ENCODE measurements at places on chromosomes 3 and 15.

- no peak for DNase-seq
Observed at GRCh38 chr15:49290191-49290590, 120.1 kb downstream of the GALK2 start.

DNA sequence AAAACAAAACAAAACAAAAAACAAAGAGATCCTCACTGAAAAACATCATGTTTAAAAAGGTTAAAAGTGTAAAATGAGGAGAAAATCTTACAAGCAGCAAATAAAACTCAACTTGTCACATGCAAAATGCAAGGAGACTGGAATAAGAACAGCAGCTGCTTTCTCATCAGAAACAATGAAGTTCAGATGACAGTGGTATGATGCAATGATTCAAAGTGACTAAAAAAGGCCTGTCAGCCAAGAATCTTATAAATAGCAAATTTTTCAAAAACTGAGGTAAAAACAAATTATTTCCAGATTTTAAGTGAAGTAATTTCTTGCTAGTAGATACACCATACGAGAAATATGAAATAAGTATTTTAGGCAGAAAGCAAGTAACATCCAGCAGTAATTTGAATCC, 68.6 kb upstream of the EPHA3 start:
- no peak for DNase-seq

DNA sequence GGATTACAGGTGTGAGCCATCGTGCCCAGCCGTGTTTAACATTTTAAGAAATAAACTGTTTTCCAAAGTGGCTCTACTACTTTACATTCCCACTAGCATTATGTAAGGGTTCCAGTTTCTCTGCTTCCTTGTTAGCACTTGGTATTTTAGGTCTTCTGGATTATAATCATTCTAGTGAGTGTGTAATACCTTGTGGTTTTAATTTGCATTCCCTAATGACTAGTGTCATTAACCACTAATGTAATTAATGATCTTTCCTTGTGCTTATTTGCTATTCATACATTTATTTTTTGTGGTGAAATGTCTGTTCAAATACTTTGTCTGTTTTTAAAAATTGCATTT, 30.7 kb downstream of the ARIH2 start:
- no peak for DNase-seq

GRCh38 chr3:73516631-73517030, 108.1 kb downstream of the PDZRN3 start:
- DNase-seq: no peak

DNA sequence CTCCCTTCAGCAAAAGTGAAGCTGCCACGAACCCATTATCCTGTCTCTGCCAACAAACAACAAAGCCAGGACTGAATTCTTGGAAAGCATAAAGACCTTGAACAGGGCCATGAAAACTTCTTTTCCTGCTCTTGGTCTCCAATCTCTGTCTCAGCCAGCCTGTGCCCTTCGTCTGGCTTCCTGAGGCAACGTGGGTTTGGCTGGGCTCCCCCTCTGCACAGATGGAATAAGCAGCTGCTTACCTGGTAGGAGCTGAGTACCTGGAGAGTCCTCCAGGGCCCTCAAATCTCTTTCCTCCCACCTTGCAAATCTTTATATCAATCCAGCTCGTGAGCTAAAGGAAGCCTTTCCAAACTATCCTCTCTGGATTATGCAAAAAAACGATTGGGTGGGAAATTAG, 97.6 kb upstream of the PSMD6 start:
- DNase-seq: no peak

- DNase-seq: no peak
Observed at GRCh38 chr3:190238871-190239270, 83.4 kb downstream of the CLDN1 start.

DNA sequence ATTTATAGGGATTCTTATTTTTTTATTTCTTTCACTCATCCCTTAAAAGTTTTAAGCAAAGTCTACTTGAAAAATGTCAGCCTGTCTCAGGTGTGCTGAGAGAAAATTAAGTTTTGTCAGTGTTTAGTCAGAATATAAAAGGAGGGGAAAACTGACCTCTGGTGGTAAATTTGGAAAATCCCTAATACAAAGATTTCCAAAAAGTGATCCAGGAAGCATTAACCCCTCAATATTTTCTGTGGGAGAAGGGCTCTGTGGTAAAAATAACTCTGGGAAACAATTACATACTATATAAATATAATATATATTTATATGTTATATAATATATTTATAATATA, 41.0 kb upstream of the FRMD4B start:
- no peak for DNase-seq

- no peak for DNase-seq
Observed at GRCh38 chr3:86073799-86074198, 917.1 kb downstream of the VGLL3 start.

DNA sequence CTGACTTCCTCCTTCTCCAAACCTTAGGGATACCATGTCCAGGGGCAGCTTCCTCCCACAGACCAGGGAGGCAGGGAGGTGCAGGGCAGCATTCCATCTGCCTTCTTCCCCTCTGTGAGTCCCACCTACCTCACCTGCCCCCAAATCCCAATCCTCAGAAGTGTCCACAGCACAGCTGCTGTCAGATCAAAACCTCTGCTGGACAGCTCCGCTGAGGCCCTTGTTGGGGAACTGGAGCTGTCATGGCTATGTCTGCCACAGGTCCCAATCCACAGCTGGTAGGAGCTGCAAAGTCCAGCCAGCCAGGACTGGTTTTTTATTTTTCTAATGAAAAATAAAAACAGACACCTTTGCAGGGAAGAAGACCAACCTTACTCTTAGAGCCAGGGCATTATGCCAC, 40.7 kb upstream of the TBC1D21 start:
- DNase-seq: no peak

- no peak for DNase-seq
Observed at GRCh38 chr3:142507241-142507640, 59.4 kb upstream of the XRN1 start.

GRCh38 chr3:179146911-179147513, 1.1 kb upstream of the PIK3CA start:
- DNase-seq: peak; percentile 3

GRCh38 chr3:48157202-48157840, 30.9 kb downstream of the CDC25A start:
- no peak for DNase-seq

DNA sequence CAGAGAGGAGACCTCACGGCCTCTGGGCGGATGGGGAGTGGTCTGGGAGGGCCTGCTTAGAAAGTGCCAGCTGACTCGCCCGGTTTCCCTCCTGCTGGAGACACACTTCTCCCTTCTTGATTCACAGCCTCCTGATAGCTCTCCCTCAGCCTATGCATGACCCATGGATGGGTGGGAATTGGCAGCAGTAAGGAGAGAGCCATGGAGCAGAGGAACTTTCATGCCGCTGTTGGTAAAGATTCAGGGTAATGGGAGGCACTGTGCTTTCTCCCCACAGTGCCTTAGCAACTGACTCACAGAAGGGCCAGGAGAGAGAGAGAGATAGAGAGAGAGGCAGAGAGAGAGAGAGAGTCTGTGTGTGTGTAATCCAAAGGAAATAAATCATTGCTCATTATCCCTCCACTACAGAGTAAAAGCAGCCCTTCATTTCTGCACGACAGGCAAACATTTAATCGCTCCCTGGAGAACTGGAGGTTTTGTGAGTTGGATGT, 82.8 kb downstream of the SEMA5B start:
- no peak for DNase-seq

DNA sequence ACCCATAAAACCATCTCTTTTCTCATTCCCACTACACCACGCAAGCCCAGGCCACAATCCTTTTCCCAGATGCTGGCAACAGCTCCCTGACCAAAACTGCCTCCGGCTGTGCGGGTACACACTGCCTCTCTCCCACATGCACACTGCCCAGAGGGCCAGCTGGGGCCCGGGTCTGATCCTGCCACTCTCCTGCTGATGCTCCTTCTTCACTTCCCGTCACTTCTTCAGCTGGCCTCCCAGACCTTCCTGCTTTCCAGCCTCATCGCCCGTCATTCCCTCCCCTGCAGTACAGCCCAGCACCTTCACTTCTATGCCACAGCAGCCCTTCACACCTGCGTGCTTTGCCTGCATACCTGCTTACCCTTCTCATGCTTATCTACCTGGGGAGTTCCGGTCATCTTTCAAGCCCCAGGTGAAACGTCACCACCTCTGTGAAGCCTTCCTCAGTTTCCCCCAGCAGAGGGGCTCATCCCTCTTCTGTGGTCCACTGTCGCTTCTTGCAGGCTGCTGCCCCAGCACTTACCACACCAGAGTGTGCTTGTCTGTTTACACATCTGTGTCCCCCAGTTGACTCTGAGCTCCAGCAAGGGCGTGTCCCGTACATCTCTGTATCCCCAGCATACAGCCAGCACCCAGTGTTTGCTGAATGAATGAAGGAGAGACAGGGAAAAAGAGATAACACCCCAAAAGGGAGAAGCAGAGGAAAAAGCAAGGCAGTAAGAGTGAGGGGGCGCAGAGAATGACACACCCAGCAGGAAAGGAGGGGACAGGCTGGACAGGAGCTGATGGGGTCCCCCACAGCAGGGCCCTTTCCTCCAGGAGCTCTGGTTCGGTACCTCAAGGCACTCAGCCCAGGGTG, 22.2 kb downstream of the GRAMD2A start:
- DNase-seq: no peak

GRCh38 chr3:57892423-57892822, 115.8 kb upstream of the FLNB start:
- DNase-seq: no peak

DNA sequence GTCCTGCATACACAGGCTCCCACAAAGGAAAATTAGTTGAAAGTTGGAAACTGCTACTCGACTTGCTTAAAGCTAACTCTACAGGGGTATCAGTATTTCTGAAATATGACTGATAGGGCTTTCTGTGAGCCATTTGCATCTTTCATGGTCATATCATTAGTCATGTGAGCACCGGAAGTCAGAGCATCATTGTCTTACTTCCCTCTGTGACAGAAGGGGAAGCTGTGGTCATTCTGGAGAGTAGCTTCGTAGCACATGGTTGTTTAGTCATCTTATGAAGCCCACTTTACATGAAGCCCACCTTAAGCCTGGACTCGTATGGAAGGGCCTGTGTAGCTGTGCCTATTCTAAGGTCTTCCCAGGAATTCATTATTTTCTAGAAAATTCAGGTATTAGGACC, 69.0 kb downstream of the COL6A5 start:
- no peak for DNase-seq

- DNase-seq: no peak
Observed at GRCh38 chr3:85800676-85801075, 841.9 kb downstream of the CADM2 start.

DNA sequence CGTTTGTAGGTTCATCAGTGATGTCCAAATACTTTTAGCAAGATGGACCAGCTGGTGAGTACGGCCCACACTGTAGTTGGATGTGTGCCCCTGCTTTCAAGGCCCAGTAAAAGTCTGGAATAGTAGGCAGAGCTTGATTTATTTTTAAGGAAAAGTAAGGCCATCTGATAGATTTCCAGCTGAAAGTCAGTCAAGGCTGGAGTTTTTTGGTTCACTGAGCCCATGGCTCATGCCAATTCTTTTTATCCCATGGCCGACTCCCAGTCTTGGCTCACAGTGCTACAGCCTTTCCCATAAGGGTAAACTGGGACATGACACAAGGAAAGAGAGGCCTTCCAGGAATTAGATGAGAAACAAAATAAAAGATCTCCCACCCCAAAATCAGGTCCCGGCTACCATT, 13.5 kb downstream of the CCDC80 start:
- DNase-seq: no peak

DNA sequence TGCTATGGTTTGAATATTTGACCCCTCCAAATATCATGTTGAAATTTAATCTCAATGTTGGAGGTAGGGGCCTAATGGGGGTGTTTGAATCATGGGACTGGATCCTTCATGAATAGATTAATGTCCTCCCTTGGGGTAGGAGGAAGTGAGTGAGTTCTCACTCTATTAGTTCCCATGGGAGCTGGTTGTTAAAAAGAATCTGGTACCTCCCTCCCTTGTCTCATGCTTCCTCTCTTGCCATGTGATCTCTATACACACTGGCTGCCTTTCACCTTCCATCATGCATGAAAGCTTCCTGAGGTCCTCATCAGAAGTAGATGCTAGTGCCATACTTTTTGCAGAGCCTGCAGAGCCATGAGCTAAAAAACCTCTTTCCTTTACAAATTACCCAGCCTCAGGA, 177.7 kb upstream of the MCTP2 start:
- DNase-seq: no peak

GRCh38 chr15:100112061-100112420, 229.7 kb downstream of the ADAMTS17 start:
- DNase-seq: no peak

DNA sequence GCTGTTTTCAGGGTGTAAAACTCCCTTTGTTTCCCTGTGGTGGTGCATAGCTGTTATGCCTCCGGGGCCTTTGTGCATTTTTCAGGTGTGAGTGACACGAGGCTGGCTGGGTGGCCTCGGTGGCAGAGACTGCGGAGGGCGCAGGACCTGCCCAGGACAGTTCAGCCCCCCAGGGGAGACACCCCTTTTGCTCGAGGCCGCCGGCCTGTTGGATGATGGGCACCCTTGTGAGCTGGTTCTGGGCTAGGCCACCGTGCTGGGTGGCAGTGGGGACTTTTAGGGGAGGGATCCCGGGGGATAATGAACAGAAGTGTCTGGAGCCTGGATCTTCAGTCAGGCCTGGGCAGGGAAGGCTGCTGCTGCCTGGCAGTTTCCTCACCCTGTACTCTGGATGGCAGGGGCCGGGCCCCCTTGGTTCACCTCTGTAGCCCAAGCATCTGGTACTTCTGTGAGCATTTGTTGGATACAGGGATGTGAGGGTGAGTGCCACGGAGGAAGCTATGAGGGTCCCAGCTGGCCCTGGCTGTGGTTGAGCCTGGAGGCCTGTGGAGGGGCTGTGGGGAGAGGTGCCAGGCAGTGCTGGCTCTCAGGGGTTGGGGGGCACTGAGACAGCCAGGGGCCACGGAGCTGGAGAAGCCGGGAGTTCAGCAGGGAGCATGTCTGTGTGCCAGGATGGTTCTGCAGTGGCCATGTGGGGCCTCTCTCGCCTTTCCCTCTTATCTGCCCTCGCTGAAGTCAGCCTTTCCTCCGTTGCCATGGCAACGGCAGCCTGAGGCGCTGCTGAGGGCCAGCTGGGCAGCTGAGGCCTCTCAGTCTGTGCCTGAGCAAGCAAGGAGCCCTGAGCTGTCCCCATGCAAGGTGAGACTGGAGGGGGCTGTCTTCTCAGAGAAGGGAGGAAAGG, 49.0 kb downstream of the KY start:
- DNase-seq: no peak

DNA sequence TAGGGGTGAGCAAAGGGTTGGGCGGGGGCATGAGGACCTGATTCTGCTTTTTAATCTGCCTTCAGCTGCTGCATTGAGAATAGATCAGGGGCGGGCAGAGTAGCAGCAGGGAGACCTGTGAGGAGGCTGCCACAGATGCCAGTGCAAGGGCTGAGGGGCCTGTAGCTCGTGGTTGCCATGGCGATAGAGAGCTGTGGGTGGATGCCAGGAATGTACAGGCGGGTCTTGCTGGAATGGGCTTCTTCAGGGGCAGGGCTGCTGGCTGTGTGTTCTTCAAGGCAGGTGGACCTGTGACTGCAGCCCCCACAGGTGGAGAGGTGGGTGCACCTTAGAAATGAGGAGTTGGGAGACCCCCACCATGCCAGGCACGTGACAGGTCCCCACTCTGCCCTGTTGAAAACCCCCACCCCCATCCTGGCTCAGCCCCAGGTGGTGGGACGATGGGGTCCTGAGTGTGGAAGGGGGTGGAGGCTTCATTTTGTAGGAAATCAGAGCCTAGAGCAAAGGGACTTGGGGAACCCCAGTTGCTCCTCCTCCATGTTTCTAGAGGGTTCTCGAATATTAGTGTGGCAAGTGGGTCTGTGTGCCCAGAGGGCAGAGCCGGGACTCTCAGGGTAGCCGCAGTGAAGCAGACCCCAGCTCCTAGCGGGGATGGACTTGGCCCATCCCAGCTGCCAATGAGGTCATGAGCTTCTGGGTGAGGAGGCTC, 38.3 kb downstream of the SLC6A6 start:
- DNase-seq: no peak
